ENCODE measurements at places on chromosomes 5 and 9.

- no peak for DNase-seq
Measured at GRCh38 chr5:88251048-88251711, 17.5 kb downstream of the TMEM161B start.

- DNase-seq: no peak
Measured at GRCh38 chr5:64341340-64341739, 164.5 kb upstream of the RGS7BP start.

DNA sequence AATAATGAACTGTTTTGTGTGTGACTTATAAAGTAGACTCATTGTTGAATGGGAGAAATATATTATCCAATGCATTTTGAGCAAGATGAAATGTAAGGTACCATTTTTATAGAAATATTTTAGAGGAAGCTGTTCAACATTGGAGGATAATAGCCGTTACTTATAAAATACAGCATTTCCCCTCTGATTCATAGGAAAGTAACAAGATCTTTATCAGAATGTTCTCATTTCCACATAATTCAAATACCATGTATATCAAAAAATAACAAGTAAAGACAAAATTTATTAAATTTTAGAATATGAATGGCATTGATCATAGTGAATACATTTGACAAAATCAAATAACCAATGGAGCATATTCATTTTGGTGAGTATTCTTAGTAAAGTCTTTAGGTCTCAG, 346.7 kb upstream of the PTGER4 start:
- DNase-seq: no peak

- DNase-seq: no peak
Measured at GRCh38 chr5:2194236-2194555, 311.5 kb upstream of the IRX4 start.

DNA sequence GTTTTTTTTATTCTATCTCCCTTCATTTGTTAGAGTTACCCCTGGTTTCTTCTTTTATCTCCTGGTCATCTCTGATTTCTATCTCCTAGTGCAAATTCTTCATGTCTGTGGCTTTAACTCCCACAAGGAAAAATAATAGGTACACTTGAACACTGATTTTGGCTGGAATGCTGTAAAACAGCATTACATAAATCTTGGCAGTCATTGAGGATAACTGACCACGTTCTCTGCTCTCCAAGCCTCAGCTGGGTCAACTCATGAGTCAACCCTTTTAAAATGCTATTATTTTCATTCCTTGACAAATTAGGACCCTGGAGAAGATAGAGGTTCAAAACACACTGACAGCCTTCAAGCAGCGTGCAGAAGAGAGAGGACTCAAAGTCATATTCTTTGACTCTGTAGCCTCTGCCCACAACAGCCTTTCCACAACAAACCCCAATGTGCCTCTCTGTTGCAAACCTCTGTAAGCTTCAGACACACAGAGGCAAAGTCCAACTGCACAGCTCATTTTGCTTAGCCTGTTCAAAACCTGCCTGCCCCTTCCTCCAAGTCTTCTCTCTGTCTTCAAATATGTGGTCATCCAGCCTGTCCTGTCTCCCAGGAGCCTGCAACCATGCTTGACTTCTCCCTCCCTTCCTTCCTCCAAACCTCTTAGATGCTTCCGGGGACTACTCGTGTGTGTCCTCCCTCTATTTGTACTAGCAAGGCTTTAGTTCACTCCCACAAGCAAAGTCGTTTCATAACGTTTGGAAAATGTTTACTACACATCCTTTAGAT, 398.4 kb downstream of the MED10 start:
- no peak for DNase-seq

DNA sequence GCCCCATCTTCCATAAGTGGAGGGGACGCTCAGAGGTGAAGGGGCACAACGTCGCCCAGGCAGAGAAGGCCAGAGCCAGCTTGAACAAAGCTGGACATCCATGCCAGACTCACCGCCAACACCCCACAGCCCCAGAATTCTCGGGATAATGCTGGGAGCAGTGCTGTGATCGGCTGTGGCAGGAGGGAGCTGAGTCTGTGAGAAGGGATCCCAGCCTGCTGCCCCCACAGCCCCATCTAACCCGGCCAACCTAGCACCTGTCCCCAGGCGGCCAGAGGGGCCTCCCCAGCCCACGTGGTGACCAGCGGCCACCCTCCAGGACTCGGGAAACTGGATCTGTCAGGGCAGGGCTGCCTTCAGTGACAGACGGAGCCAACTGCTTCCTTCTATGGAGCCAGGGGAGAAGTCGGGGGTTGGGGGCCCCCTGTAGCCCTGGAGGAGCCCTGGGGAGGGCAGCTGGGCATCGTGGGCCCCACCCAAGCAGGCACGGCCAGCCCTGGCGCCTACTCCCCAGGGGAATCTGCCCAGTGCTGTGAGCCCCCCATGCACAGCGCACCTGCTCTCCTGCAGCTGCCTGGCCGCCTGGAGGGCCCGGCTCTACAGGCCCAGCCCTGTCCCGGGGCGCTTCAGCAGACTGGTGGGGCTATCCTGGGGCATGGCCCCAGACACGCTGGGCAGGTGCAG, 6.0 kb downstream of the BRD3 start:
- no peak for DNase-seq

- DNase-seq: no peak
Measured at GRCh38 chr5:90982576-90982975, 400.5 kb downstream of the ARRDC3 start.

DNA sequence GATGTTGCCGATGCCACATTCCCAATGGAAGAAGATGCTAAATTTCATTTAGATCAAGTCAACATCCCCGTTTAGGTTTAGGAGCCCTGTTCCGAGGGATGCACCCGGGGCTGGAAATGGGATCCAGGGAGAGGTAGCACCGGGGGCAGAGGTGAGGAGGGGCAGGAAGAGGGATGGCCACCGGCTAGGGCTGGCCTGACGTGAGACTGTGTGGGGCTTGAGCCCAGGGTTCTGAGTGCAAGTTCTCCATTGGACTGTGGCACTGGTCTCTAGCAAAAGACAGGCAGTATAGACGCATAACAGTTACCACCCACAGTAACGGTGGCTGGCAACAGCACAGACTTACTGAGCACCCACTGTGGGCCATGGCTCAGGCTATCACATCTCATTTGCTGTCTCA, 209.0 kb upstream of the MVB12B start:
- no peak for DNase-seq

GRCh38 chr5:157718519-157718918, 12.7 kb upstream of the THG1L start:
- no peak for DNase-seq

DNA sequence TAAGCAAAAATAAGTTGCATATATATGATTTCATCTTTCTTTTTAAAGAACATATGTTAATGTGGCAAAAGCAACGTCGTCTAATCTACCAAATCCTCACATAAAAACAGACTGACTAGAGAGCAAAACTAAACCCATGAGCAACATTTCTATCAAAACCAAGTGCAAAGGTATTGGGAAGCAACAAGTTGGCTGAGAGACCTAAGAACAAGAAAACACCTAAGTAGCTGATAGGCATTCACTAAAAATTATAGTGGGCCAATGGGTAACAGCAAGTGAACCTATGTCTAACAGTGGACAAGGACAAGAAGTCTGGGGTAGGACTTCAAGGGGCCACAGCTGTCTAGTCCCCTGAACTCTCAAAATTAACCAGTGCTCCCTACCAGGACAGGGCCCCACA, 130.1 kb downstream of the SIL1 start:
- DNase-seq: no peak

DNA sequence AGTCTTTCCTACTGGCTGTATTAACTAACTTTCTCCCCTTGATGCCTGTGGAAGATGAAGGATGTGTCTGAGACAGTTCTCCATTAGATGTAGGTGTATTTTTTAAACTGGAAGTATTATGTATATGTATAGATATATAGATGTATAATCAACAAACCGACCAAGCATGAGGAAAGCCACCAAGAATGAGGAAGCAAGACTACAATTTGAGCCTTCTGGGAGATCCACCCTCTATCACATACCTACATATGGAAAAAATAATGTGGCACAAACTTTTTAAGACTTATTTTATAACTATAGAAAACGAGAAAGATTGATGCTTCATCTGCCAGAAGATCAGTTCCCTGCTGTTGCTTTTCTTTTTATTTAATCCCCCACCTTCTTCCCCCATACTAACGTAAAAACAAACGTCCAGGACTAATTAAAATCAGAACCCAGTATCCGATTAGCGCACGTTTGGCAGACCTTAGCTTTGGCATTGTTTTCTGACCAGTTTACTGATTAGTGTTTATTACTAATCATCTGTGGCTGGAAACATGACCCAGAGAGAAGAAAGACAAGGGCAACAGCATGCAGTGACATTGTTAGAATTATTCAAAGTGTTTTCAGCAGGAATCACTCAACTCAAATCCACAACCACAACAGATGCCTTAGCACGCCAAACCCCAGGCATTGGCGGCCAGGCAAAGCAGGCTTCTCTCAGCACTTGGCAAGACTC, 490.2 kb downstream of the EBF1 start:
- DNase-seq: no peak

GRCh38 chr9:18185196-18185595, 288.8 kb upstream of the ADAMTSL1 start:
- no peak for DNase-seq

DNA sequence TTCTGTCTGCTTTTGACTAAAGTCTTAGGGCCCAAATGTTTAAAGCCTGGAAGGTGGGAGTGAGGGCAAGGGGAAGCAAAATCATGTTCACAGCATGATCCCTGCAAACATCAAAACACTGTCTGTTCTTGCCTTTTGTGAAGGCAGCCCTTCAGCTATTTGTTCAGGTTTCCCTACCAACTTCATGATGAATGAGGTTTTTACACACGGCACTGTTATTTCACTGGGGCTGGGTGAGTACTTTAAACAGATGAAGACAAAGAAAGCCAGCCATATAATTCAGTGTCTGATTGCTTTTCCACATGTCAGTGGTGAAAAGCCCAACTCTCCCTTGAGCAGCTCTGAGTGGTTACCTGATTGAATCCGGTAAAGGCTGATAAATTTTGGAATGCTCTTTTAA, 224.7 kb upstream of the GRAMD2B start:
- DNase-seq: no peak

DNA sequence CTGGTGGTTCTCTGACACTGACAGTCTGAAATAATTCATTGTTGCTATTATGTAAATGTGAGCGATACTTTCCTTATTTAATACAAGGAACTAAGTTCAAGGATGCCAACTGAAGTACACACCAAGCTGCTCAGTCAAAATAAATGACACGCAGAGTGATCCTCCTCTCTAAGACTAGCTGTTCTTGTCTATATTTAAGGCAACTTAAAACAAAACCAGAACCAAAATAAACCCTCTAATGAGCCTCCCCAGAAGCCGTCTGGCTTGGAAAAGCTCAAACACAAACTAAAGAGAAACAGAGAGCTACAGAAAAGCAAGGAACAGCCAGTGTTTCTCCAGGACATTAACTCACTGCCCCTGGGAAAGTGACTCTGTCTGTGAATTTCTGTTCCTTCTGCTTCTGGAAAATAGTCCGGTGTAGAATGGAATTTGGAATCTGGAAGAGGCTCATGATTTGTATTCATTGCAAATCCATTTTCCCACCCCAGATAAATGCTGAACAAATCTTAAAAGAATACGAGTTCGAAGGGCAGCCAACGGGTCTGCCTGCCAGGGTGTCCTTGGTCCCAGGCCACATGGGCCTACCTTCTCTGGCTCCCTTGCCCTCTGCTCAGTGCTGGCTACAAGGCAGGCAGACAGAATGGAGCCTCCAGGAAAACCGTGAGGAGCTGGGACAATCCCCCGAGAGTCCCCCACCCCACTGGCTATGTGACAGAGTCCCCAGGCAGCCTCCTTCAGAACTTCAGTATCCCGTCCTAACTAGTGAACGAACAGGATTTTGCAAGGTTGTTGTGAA, 14.8 kb downstream of the GGTA1 start:
- no peak for DNase-seq

- DNase-seq: no peak
Measured at GRCh38 chr9:124858330-124859046, 3.3 kb downstream of the RPL35 start.

Data from T-helper 17 cell (primary cell).